Karpas-422 (cell line): ENCODE measurements at places on chromosomes 13 and 19.

GRCh38 chr13:106528718-106529414, 6.6 kb downstream of the EFNB2 start:
- no peak for DNase-seq

GRCh38 chr19:16368385-16369305, 44.0 kb downstream of the KLF2 start:
- DNase-seq, result no peak

DNA sequence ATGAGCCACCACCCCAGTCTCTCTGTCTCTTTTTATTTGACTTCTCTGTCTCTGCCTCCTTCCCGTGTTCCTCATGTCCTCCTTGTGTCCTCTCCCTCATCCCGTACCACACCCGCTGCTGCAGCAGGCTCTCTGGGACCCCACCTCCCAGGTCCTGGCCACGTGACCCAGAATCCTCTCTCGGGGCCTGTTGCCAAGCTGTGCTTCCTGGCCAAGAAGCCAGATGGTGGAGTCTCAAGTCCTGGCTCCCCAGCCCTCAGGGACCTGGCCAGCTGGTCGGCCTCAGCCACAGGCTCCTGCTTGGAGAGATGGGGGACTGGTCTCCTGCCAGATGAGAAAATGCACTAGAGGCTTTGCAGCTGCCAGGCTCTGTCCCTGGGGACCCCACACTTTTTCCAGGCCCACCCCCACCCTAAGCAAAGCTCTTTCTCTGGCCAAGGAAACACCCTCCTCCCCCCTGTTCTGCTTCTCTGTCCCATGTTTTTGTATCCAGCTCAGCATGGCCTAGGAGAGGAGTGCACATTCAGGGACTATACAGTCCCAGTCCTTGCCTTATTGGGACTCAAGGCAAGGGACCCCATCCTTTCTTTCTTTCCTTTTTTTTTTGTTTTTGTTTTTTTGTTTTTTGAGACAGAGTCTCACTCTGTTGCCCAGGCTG, 34.3 kb upstream of the SHKBP1 start:
- peak; percentile 35 for DNase-seq

DNA sequence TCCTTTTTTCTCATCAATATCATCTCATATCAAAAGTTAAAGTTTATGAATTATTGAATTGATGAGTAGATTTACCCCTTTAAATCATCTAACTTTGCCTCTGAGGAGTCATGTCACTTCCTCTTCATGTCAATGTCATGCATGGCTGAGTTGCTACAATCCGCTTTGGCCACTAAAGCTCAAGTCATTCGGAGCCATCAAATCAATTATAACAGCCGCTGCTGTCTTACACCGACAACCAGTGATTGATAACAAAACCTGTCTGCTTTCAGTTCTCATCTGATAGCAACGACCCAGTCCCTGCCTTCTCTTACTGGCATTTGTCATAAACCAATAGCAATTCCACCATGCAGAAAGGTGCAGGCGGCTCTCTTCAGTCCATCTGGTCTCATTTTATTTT, 429.3 kb downstream of the DIAPH3 start:
- DNase-seq, result peak; percentile 83

DNA sequence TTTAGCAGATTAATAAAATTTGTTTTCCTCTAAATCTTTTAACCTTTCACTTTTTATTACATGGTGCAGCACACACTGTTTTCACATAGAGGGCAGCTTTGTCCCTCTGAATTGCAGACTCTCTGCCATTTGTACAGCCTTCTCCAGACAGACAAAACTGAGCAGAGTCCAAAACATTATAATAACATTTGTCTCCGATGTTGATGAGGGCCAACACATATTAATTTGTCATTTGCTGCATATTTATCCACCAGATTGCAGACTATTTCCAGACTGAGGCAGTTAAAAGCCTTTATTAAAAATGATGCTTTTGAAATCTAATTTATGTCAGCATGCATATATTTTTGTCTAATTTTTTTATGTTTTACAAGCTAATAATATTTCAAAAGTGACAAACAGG, 1251.9 kb upstream of the SLC10A2 start:
- no peak for DNase-seq

DNA sequence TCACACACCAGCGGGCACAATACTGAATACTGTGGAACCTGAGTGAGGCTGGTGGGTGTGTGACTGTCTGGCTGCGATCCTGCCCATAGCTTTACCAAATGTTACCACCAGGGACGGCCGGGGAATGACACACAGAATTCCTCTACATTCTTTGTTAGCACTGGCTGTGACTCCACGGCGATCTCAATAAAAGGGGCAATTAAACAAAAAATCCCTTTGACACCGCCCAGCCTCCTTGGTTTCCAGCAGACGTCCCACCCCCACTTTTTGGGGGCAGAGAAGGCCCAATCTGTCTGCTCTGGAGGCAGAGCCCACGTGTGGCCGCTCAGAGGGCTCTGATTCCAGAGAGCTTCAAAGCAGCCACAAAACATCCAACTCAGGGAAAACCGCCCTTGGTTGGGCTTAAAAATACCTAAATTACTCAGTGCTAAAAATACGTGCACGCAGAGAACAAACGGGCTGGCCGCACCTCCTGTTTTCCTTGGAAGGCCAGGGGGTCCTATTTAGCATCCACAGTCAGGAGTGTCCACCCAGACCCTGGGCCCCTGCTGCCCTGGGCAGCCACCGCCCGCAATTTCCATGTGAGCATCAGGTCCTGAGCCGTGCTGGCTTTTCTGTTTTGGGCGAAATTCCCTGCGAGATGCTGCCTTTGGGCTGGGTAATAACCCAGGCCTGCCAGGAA, 47.8 kb downstream of the GADD45B start:
- no peak for DNase-seq

DNA sequence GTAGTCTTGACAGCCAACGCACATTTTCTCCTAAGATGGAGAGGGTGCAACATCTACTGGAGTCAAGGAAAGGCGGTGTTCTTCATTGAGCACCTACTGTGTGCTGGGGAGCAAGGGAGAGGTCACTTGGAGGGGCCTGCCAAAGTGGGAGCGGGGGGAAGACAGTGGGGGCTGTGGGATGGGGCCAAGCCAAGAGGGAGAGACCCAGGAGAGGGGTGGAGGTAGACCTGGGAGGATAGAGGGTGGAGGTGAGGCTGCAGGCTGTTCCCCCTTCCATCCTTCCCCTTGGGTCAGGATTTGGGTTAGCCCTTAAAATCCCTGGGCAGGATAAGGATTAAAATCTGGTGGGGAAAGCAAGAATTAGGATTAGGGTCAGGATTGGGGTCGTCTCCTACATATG, 1.7 kb upstream of the PLPP2 start:
- DNase-seq, result no peak

DNA sequence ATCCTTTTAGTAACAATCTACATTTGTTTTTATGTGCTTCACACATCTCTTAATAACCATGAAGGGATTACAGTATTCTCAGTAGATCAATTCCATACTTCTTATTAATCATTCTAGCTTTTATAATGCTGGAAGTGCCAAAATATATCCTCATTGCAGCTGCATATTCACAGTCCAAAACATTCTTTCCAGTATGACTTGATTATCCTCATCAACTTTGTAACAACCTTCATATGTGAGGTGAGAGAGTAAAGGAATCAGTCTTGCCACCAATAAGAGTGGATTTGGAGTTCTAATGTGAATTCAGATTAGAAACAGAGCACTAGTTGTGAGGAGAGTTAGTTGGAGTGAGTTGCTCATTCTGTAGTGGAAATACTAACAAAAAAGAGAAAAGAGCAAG, 208.0 kb upstream of the SPRY2 start:
- no peak for DNase-seq

DNA sequence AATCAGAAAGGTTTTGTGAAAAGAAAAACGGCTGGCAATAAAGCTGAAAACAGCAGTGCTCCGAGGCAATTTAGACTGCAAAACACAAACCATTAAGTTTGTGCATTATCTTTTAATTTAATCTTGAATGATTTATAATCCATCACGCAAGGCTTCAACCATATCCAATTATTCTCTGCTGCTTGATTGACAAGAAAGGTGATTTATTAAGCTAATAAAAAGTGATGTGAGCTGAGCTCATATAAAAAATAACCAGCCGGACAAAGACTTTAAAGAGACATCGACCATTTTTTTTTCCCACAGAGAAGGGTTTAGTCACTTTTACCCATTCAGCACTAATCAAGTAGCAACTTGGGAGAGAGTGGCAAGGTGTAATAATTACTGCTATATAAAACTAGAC, 33.6 kb downstream of the TSHZ3 start:
- DNase-seq, result no peak

DNA sequence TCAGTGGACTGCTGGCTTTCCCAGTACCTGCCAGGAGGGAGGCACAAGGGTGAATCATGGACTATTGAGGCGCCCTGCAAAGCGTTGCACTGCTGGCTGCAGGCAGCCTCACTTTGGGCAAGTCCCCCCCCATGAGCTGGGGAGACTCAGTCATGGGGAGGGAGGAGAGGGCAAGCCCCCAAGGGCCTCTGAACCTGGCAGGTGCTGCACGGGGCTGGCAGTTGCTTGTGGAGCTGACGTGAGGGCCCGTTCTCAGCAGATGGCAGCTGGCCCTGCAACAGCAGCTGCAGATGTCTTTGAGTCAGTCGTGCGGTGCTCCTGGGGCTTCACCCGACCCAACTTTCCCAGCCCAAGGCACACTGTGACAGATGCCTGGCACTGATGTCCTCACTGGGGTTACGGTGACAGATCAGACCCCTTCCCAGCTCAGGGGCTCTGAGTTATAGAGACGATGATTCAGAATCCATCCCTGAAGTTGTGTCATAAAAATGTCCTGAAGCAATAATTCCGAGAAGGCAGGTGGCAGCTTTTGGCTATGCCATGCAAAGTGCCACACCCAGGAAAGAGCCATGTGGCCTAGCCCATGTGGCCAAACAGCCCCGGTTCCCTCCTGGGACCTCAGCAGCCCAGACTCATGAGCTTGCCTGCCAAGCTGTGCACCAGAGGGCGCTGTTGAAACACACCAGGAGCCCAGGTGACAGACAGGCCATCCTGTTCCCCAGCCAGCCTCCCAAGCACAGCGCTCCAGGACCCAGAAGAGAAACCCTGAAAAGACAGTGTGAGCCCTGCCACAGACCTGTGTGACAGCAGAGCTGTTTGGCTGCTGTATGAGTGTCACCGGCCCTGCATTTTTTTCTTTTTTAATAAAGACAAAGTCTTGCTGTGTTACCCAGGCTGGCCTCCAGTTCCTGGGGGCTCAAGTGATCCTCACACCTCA, 53.6 kb upstream of the LDLR start:
- DNase-seq, result peak; percentile 98

DNA sequence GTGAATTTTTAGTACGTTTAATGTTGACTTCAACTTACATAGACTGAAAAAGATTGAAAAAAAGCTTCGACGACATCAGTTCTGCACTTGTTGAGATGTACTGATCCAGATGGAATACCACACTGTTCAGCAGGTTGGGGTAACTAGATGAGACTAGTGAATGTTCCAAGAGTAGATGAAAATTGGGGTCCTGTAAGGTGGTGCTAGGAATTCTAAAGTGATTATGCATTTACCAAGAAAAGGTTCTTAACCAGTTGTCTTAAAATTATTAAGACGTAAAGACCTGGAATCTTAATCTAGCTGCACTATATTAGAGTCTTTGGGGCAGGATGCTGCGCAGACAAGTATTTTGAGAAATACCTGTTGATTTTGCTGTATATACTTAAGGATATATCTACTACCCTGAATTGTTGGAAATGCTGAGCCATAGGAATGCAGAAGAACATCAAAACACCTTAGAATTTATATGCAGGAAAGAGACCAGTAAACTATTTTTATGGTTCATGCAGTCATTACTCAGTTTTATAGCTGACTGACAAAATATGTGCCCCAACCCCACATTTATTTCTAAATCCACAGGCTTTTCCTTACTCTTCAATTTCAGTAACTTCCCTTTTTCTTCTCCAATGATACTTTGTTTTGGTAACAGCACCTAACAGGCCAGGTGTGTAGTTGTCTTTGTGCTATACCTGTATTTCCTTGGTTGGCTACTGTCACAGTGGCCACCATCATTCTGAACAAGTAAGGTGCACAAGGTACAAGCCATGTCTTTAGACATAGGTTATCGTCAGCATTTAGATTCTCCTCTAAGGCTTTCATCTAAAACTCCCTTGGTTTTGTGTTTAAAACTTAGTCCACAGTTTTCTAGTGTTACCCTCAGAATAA, 8.6 kb downstream of the MIR17HG start:
- DNase-seq, result peak; percentile 46

GRCh38 chr19:50890422-50891252, 17.4 kb downstream of the KLK2 start:
- no peak for DNase-seq

DNA sequence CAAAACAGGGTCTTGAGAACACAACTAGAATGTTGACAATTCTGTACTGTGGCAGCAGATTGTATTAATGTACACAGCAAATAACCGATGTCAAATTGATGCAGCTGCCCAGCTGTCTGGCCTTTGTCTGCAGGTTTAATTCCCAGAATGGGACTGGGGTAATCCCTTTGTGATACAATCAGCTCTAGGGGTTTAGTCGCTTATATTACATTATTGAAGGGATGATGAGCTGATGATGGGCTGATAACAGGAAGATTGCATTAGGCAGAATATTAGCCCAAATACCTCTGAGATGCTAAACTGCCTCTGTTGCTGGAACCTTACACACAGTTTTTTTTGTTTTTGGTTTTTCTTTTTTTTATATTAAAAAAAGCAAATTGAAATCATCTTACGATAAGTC, 265.0 kb downstream of the RBM26 start:
- no peak for DNase-seq

DNA sequence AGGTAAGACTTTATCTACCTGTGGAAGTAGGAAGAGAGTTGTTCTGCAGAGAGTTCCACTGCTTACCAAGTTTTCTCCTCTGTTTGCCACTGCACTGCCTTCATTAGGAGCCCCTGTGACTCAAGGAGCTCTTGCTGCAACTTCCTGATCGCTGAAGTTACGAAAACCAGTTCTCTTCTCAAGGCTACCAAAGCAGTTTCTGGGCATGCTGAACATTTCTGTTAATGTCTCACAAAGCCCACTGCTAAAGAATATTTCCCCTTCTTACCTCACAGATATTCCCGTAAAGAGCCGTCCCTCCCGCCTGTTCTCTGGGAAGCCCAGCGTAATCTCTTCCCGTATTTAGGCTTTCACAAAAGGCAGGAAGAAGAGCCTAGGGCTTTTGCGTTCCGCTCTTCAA, 82.6 kb upstream of the OXGR1 start:
- DNase-seq, result no peak

DNA sequence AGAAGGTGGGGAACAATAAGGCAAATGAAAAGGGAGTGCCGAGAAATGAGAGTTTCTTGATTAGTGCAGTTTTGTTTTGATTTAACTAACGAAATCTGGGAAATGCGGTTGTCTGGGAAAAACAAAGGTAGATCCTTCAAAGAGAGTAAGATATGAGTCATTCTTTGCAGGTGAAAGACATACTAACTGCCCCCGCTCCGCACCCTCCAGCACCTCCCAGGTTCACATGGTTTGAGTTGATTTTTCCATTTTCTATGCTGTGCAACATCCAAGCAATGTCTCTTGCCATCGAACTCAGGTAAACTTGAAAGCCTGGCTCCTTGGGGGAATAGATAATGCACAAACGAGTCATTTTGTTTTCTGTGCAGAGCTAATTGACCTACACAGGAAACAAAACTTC, 84.1 kb upstream of the KLF12 start:
- no peak for DNase-seq

- no peak for DNase-seq
These were observed 66.9 kb downstream of the C13orf42 start for GRCh38 chr13:51044023-51044665.
